ENCODE measurements at places on chromosomes 11 and 22. TPM values are rescaled to one million over a fixed set of nuclear protein-coding genes. Genes with fewer than 3 reads are reported as not detected.

GRCh38 chr11:63015521-63016215 is at the start of gene SLC22A8:
TSS of gene SLC22A8 (minus strand) at chr11:63015841. CDS start at chr11:63014958, 883 bp downstream.
- no peak for DNase-seq

CFAP68 gene
- total RNA-seq = 39.3 TPM

GRCh38 chr11:66875378-66875777 is 18.5 kb downstream of the LRFN4 start:
- DNase-seq = no peak

DNA sequence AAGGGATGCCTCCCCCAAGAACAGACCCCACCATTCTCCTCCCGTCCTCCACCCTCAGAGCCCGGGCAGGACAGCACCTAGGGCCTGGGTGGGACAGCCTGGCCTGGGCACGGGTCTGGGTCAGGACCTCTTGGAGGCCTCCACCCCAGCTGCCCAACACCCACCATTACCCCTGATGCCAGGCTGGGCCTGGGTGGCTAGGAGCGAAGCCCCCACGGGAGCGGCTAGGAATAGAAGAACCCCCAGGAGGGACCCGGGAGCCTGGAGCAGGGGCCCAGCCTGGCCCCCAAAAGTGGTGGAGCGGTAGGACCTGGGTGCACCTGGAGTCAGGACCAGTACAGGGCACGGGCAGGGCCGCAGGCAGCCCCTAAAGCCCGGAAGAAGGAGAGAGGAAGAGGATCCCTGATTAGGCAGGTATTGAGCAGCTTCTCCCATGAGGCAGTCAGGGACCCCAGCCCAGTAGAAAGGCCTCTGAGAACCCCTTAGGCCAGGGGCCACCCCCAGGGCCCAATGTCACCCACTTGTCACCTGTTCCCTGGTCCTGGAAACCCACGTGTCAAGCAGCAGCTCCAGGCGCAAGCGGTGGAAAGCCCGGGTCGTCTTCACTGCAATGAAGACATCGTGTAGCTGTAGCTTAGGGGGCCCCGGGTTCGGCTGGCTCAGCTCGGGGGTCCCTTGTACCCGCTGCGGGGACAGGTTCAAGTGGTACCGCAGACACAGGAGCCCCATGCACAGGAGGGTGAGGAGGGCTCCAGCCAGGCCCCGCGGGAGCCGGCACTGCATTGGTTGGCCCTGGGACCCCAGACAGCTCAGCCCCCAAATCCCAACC is 575 bp downstream of the MFNG start:
- DNase-seq = no peak

ZP1 gene
- not detected for total RNA-seq

- no peak for DNase-seq
Observed at GRCh38 chr22:30344447-30345200, 12.1 kb downstream of the SF3A1 start.
